ENCODE measurements at places on chromosomes 2 and 18.

GRCh38 chr2:102439065-102439695 lies 16.2 kb downstream of the IL18RAP start:
- DNase-seq = no peak

- no peak for DNase-seq
Measured at GRCh38 chr2:232142049-232142448, 180.5 kb downstream of the DIS3L2 start.

DNA sequence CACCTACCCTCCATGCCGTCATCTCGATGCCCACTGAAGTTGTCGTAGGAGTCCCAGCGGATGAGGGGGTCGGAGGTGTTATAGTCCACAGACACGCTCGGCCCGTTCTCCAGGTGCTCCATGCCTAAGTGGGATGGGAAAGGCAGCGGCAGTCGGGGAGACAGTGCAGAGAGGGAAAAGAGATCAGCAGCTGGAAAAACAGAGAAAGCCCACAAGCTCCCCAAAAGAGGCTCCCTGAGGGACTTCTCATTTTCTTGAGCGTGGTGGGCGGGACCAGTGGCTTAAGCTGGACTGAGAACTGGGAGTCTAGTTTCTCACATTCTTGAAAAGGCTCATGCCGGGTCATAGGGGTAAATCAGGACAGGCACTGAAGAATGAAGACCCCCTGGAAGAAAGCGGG lies 121.9 kb downstream of the TNS1 start:
- no peak for DNase-seq

- DNase-seq = no peak
Measured at GRCh38 chr2:235116885-235117492, 165.2 kb downstream of the SH3BP4 start.

DNA sequence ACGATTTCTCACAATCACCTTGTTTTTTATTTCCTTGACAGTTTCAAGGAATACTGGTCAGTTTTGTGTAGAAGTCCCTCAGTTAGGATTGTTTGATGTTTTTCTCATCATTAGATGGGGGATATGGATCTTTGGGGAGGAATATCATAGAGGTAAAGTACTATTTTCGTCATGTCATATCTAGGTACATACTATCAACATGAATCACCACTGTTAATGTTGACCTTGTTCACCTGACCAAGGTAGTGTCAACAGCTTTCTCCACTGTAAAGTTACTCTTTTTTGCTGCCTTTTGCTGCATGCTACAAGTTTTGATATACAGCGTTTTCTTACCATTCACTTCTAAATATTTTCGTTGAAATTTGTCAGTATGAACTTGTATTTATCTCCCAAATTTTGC lies 32.7 kb downstream of the NLRC4 start:
- DNase-seq = no peak

- DNase-seq = no peak
Measured at GRCh38 chr2:54572262-54572635, 116.1 kb downstream of the SPTBN1 start.

- no peak for DNase-seq
Measured at GRCh38 chr2:109721626-109722025, 72.5 kb upstream of the RGPD5 start.

GRCh38 chr2:5195636-5196035 lies 496.5 kb upstream of the SOX11 start:
- no peak for DNase-seq

GRCh38 chr2:59427980-59428379 lies 1125.5 kb downstream of the BCL11A start:
- no peak for DNase-seq

GRCh38 chr2:29640360-29640759 lies 281.0 kb downstream of the ALK start:
- no peak for DNase-seq

- DNase-seq = no peak
Measured at GRCh38 chr2:43024515-43025011, 201.8 kb downstream of the ZFP36L2 start.

GRCh38 chr2:210445116-210445707 lies 31.3 kb downstream of the LANCL1 start:
- peak; percentile 4 for DNase-seq

- no peak for DNase-seq
Measured at GRCh38 chr18:23735021-23735464, 45.8 kb downstream of the LAMA3 start.

GRCh38 chr2:167331636-167332232 lies 443.5 kb downstream of the XIRP2 start:
- no peak for DNase-seq

DNA sequence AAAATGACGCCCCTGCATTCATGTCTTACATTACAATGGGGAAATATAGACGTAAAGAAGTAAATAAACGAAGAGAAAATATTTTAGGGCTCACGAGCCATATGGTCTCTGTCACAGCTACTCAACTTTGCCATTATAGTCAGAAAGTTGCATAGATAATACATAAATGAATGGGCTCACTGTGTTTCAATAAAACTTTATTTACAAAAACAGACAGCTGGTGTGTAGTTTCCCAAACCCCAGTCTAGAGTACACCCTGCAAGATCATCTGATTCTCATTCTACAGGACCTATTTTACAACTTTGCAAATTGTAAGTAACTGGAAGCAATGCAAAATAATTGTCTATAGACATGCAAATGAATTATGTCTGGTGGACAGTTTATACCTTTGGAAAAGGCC lies 57.5 kb downstream of the NOL10 start:
- no peak for DNase-seq

GRCh38 chr2:144517866-144518747 lies 1.8 kb downstream of the ZEB2 start:
- DNase-seq = no peak

- DNase-seq = no peak
Measured at GRCh38 chr2:1140389-1141003, 189.8 kb downstream of the SNTG2 start.

DNA sequence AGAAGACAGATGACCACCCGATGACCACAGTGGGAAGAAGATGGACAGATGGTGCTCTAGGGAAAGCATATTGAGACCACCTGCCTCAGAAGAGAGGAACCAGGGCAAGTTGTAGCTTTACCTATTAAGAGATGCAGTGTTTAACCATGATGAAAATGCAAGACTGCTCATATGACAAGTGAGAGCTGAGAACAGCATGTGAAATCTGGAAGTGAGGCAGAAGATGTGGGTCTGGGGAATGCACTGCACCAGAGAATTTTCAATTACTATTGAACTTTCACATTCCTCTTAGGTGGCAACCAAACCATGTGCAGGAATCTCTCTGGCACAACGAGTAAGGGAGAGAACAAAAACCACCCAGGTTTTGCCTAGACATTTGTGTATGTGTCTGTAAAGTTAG lies 184.8 kb upstream of the CRIM1 start:
- DNase-seq = no peak

- no peak for DNase-seq
Measured at GRCh38 chr18:76504749-76505148, 9.7 kb upstream of the ZNF516 start.

GRCh38 chr18:37649930-37650329 lies 84.3 kb upstream of the CELF4 start:
- no peak for DNase-seq

- DNase-seq = no peak
Measured at GRCh38 chr2:227124811-227125210, 39.2 kb downstream of the COL4A4 start.

DNA sequence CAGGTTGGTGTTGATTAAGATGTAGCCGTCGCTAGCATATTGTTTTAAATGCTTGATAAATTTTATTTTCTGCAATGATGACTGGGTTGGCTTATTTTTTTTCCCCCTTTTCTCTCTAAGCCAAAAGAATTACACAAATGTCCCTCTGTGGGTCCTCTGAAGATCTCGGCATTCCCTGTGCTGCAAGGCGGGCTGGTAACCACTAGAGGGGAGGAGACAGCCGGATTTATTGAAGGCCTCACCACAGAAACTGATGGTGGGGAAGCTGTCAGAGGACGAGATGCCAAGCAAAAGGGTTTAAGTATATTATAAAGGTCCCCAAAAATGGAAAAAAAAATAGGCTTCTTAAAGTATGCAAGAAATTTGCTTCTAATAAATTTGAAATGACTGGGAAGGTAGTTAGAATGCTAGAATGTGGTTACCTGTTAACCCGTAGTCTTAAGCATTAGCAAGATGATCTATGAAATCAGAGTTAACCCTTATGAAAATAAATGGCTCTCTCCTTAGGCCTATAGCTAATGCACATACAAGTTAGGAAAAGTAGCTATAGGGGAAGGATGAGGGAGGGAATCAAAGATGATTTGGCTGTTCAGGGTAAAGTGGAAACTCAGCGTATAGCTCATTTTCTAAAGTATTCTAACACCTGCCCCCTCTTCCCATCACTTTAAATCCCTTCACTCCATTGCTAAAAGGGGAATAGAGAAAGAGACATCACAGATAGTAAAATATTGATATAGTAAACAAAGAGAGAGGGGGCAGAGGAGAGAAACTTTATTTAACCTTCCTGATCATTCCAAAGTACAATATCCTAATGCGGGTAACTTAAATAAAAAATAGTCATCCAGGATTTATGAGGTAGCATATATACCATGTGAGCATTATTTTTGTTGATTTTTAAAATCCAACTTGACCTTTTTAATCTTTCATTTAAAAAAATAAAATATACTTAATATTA lies 894.5 kb upstream of the POU3F3 start:
- no peak for DNase-seq

- no peak for DNase-seq
Measured at GRCh38 chr2:176125772-176126054, 3.2 kb downstream of the HOXD9 start.
